ENCODE measurements at places on chromosomes 3 and 15.
A peak's percentile ranks its signal among the peaks of the same experiment; 100 is the strongest.

GRCh38 chr15:81896356-81896755 lies 149.5 kb downstream of the MEX3B start:
- DNase-seq, result no peak

GRCh38 chr3:133706033-133706432 lies 40.2 kb upstream of the TF start:
- DNase-seq, result no peak

DNA sequence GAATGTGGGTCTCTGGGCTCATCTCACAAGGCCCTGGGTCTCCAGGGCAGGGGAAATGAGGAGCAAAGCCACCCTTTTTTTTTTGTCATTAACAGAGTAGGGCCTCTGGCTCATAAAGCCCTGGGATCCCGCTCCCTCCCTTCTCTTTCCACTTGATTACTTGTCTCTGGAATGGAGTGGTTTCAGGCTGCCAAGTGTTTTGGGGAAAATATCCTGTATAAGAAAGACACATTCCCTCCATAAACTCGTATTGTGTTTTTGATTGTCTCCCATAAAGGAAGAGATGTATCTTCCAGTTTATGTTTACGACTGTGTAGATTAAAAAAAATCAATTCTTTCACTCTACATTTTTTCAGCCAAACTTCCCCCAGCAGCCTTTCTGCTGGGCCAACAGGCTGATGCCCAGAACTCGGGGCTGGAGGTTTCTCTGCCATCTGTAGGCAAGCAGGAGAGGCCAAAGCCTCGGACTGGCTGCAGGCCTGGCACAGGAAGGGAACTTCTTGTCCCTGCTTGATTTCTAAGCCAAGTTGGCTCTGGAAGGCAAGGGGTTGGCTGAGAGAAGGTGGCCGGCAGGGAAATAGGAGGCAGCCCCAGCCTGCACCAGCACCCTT lies 49.4 kb upstream of the INSYN1 start:
- no peak for DNase-seq

GRCh38 chr3:69016901-69017300 lies 3.4 kb upstream of the EOGT start:
- no peak for DNase-seq

GRCh38 chr3:143443851-143444331 lies 324.3 kb downstream of the CHST2 start:
- DNase-seq, result peak; percentile 31

GRCh38 chr15:78732634-78733033 lies 78.6 kb downstream of the ADAMTS7 start:
- no peak for DNase-seq

GRCh38 chr3:186536883-186537844 lies 7.0 kb downstream of the CRYGS start:
- DNase-seq, result no peak

DNA sequence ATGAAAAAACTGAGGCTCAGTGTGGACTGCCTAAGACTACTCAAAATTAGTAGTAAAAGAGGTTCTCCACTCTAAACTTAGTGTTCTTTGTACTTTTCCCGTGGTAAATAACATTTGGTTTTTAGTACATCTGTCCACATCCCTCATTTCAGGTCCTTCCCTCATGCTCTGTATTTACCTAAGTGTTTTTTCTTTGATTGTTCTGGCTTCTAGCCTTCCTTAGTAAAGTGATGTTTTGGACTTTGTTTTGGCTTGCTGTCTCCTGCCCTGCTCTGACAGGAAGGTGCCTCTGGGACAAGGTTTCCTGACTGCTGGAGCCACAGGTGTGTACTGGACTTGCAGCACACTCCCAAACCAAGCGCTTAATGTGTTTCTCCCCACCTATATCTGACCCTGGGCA lies 29.9 kb upstream of the ALDH1A2 start:
- DNase-seq, result no peak

DNA sequence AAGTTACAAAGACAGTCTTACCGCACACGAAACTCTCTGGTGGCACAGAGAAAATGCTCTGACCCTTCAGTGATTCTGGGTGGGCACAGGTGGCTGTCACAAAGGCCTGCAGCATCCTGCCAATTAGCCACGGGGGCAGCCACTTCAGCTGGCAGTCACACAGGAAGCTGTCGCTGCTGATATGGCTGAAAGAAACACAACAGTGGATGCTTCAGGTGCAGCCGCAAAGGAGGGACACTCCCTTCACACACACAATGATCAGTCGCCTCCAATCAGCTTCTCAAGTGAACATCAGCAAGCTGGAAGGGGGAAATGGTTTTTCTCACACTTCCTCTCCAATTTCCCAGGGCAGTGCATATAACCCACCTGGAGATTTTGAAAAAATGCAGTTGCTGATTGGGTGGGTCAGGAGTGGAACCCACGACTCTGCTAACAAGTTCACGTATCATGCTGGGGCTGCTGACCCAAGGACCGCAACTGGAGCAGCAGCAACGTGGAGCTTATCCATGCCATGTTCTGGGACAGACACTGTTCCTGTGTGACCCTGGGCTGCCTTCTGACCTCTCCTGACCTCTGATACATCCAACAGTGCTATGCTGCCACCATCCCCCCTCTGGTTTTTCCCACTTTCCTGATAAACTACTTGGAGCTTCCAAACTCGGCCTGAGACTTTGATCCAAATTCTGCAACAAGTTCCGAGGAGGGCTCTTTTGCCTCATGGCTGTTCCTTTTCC lies 106.6 kb downstream of the LRIG1 start:
- DNase-seq, result peak; percentile 53

GRCh38 chr15:68447209-68447608 lies 15.2 kb upstream of the ITGA11 start:
- DNase-seq, result no peak

DNA sequence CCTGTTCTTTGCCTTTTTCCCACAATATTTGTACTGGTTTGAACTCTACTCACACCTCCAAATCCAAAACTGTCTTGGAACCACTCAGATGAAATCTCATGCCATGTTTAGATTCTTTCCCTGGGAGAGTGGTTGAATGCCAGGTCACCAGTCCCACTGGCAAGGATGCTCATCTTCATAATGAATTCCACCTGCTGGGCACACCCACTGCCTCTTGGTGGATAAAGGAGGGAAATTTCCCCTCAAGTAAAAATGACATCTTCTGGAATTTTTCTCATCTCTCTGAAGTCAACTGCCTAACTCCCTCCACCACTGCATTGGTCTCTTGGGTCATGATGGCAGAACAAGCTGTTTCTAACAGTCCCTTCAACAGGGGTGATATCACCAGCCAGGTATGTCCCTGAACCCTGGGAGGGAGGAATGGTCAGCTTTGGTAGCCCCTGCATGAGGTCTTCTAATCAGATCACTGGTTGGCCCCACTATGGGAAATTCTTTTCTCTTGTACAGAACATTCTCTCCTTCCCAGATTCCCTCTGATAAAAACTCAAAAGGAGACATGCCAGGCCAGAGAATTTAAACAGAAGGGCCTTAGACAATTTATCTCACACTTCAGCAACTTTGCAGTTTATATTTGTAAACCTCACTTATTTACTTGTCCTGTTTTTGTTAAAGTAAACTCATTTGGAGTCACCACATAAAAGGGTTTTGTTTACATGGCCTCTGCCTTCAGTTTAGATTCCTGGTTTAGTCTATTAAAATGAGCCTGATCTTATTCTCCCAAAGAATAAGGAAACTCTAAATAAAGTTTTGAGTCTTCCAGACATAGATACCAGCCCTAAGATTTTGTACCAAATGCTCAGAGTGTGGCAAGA lies 143.4 kb downstream of the WNT5A start:
- DNase-seq, result no peak

DNA sequence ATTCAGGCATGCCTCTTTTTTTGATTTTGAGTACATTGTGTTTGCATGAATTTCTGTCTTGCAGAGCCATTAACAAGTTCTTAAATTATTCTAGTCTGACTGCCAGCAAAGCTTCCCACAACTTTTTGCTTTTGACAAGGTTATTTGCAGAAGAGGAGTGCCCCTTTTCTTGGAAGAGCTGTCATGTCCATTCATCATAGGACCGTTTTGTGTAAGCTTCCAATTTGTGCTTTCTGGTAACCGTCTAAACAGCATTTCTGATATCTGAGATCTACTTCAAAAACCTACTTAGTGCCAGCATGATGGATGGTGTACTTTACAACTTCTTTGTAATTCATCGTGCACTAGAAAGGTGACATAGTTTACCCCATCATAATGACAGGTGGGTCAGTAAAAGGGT lies 379.7 kb downstream of the NAALADL2 start:
- DNase-seq, result no peak

DNA sequence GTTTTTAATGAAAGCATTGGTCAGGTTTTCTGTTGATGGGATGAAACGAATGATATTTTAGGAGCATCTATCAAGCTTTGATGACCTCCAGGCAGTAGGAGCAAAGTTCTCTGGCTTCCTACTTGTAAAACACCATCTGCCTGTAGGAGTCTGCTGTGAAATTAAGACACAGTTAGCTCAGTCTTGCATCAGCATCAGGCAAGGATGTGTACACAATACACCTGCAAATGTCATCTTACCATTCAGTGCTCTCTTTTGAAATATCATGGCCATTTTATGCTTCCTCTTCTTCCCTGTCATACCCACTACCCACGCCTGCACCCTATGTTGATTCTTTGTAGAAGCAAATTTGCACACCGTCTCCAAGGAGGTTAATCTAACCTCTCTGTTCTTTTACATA lies 38.2 kb downstream of the B3GALNT1 start:
- DNase-seq, result no peak

- DNase-seq, result no peak
Observed at GRCh38 chr3:171407759-171408158, 52.4 kb downstream of the TNIK start.

- DNase-seq, result peak; percentile 39
Observed at GRCh38 chr15:93152360-93152759, 63.3 kb upstream of the RGMA start.

DNA sequence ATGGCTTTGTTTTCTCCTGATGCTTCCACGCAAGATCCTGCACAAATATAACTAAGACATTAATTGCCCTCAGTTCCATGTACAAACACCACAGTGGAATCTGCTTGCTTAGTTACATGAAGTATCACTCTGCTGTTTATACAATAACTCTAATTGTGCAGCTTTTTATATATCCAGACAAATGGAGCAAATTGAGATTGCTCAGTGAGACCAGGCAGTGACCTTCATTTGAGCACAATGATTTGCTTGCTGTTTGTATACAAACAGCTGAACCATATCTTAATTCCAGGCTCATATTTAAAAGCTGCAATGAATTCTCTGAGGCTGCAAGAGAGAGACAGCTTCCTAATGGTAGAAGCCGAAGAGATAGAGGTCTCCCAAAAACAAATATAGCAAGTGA lies 243.7 kb downstream of the CADPS start:
- no peak for DNase-seq

GRCh38 chr3:20861454-20861853 lies 675.4 kb upstream of the SGO1 start:
- no peak for DNase-seq

GRCh38 chr15:100683434-100683833 lies 81.0 kb downstream of the ASB7 start:
- DNase-seq, result no peak

GRCh38 chr15:26972636-26973035 lies 1.7 kb downstream of the GABRG3 start:
- DNase-seq, result no peak

- no peak for DNase-seq
Observed at GRCh38 chr3:113212844-113213375, 1.6 kb downstream of the BOC start.

DNA sequence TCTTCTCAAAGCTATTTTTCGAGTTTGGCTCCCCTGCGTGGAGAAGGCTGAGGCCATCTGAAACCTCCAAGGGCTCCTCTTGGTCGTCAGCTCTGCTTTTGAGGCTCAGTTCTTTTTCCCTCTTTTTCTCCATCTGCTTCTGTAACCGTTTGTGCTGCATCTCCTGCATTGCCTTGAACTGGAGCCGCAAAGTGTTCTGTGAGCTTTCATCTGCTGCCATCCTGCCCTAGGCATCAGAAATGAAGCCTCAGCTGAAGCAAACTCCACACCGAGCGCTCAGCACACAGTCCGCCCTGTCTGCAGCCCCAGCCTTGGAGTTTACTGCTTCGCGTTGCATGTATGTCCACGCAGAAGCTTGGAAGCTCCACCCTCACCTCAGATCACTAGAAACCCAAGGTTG lies 14.9 kb downstream of the CCDC13 start:
- DNase-seq, result no peak

- DNase-seq, result peak; percentile 63
Observed at GRCh38 chr3:125437631-125438435, 62.7 kb upstream of the ZNF148 start.

GRCh38 chr3:10397879-10398278 lies 77.0 kb upstream of the SEC13 start:
- DNase-seq, result no peak
